ENCODE measurements at places on chromosomes 2 and 18.

DNA sequence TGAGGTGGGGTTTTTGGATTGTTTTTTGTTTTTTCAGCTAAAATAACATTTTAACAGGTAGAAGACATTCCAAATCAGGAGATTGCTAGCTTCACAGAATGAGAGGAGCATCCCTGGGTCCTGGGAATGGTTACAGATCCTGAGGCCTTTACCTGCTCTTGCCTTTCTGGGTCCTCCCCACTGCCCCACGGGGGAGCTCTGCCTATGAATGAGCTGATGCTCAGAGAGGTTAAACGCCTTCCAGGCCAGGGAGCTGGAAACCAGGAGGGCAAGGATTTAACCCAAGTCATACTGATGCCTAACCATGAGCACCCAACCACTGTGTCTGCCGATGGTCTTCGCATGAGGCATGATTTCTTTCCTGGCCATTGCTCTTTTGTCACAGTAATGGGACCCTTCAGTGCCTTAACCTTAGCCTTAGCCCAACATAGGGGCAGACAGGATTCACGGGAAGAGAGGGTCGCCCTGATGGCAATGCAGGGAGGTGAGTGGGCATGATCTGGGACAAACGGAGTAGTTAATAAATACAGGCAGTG lies 16.1 kb downstream of the MOCOS start:
- no peak for DNase-seq

GRCh38 chr2:11346023-11346482 lies 1.6 kb upstream of the ROCK2 start:
- no peak for DNase-seq

DNA sequence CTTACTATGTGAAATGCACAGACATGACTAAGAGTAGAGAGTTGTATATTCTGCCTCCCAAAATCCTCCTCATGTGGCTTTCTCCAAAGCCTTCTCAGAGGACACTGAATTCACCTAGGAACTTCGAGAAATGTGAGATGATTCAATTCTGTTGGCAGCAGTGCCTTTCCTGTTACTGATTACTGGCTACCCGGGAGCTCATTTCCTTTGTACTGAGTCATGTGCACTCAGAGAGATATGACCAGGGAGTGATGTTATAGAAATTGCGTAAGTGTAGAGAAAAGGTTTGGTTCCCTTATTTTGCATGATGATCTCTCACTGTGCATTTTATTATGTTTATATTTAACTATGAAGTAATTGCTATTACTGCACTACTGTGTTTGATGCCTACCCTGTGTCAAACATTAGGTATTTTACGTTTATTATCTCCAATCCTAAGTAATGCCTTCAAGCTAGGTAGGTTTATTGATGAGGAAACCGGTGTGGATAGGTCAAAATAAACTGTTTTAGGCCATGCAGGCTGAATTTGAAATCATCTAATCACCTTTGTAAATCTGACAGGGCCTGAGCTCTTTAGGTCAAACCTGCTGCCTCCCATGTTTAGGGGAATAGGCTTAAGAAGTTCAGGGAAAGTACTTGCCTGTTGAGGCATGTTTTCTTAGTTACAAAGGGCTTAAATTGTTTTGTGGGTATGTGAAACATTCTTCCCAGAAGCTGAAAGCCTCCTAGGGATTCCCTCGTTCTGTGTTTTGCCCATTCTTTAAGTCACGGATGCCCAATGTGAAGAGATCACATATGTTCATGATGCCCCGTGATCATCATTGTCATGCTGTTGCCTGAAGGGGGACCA lies 86.8 kb downstream of the FMNL2 start:
- peak; percentile 83 for DNase-seq

DNA sequence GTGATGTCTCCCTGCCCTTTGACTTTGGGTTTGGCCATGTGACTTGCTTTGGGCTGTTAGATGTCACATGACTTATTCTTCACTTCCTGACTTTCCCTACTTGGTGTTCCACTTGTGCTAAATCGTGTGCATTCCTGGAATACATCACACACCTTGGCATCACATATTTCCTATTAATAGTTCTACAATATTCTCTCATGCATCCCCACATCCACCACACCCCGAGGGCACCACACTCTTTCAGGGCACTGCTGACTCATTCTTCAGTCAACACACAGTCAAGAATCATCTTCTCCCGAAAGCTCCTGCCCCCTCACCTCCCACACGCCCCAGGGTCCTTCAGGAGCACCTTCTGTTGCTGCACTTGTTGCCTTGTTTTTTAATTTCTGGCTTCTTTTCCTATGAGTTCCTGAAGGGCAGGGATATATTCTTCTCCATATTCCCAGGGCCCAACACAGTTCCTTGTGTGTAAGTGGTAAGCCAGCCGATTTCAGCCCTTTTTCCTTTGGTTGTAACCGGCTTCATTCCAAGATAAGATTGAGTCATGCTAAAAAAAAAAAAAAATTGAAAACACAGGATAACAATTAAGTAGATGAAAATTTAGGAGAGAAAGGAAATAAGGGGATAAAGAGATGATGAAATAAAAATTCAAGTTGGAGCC lies 341.4 kb downstream of the SLC4A3 start:
- DNase-seq, result no peak

- DNase-seq, result no peak
Observed at GRCh38 chr2:72920318-72921087, 3.2 kb downstream of the EMX1 start.

- DNase-seq, result no peak
Observed at GRCh38 chr2:213085538-213085937, 65.9 kb downstream of the IKZF2 start.

DNA sequence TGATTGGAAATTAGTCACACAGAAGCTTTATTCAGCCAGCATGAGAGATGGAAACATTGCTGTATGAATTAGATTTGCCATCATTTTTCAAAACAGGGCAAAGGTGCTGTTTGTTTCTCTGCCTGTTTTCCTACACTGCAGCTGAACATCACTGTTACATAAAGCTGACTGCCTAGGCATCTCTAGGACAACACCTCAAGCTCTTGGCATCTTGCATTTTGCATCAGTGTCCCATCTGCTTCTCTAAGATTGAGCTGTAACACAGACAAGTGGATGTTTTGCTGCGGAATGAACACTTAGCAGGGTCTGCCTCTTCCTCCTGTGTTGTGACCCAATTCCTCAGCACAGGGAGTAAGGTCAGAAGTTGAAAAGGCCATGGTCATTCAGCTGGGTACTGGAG lies 4.9 kb downstream of the CCT7 start:
- no peak for DNase-seq

DNA sequence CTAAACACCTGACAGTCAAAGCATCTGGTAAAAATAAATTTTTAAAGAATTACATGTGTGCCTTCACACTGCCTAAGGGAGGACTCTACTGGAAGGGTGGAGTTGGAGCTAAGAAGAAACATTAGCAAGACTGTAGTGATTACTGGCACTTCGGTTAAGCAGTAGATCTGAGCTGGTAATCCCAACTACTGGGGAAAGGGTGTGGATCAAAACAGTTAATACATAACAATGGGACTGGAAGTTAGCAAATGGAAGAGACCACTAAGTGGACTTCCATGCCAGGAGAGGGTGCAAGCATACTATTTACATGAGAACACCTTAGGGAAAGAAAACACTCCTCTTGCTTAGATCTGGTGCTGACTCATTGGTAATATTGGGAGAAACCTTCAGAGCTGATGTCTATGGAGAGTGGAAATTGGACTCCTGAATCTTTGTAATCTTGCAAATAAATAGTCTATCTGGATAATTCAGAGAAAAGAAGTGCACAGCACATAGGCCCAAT lies 519.6 kb upstream of the LINC00305 start:
- no peak for DNase-seq

DNA sequence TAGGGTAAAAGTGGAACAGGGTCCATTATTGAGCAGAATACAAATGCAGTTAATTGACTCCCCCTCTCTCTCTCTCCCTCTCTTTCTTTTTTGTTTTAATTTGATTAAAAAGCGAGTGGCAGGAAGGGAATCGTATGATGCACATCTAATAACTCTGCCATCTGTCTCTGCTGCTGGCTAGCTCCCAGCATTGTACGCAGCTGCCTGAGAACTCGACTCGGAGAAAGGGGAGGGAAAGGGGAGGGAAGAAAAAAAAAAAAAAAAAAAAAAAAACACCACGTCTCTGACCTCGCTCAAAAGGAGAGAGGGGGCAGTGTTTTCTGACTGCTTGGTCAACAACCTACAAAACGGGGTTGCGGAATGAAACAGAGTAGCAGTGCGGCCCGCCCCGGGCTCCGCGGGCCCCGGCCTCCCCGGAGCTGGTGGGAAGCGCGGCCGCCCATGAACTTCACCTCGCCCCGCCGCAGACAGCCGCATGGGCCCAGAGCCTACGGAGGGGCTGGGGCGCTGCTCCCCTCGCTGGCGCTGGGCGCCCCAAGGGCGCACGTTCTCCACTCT lies 265.7 kb downstream of the TCF4 start:
- peak; percentile 52 for DNase-seq

DNA sequence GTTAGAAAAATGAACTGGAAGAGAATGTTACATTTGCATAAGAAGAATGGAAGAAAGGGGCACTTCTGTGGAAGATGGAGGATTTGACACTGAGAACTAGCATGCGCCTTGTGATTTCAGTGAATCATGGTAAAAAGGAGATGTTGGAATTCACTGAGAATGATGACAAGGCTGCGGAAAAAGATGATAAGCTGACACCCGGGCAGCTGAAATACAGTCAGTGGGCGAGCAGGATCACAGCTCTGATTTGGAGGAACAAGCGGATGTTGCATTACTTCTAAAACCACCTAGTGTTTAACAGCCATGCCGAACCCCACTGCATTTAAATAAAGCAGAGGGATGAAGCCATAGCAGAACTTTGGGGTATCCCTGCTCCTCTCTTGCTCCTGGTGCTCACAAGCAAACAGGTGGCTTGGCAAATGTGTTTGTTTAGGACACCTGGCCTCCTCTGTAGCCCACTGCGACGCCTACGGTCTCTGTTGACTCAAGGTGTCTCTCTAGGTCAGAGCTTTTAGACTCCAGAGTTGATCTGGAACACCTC lies 134.9 kb downstream of the NDUFA10 start:
- no peak for DNase-seq

DNA sequence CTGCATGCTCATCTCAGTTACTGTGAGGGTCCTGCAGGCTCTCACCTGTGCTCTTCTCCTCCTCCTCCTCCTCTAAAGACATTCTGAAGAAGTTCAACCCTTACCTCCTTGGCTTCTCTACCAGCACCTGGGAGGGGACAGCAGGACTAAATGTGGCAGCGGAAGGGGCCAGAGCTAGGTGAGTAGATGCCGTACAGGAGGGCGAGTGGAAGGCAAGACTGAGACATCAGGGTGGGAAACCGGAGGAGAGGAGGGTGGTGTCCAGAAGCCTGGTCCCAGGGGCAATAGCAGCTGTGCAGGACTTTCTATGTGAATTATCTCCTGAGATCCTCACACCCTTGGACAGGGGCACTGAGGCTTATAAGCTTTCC lies 124.9 kb downstream of the PLB1 start:
- DNase-seq, result no peak

- DNase-seq, result no peak
Observed at GRCh38 chr2:45882707-45883602, 231.5 kb downstream of the PRKCE start.

DNA sequence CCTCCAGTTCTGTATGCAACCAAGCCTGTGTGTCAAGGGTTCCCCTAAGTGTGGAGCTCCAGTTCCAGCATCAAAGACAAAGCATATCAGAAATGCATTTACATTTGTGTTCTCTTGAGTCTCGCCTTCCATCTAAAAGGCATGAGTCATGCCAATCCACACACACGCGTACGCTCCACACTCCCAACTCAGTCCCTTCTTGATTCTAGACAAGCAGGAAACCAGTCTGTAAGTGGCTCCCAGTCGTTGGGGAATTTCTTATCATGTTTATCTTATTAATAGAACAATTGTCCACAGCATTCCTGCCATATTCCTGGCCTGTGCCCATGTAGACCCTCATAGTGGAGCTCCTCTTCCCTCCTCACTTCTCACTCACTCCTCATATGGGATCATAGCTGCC lies 86.4 kb upstream of the SLC35G4 start:
- no peak for DNase-seq

- no peak for DNase-seq
Observed at GRCh38 chr2:37918742-37919186, 6.3 kb upstream of the RMDN2 start.

DNA sequence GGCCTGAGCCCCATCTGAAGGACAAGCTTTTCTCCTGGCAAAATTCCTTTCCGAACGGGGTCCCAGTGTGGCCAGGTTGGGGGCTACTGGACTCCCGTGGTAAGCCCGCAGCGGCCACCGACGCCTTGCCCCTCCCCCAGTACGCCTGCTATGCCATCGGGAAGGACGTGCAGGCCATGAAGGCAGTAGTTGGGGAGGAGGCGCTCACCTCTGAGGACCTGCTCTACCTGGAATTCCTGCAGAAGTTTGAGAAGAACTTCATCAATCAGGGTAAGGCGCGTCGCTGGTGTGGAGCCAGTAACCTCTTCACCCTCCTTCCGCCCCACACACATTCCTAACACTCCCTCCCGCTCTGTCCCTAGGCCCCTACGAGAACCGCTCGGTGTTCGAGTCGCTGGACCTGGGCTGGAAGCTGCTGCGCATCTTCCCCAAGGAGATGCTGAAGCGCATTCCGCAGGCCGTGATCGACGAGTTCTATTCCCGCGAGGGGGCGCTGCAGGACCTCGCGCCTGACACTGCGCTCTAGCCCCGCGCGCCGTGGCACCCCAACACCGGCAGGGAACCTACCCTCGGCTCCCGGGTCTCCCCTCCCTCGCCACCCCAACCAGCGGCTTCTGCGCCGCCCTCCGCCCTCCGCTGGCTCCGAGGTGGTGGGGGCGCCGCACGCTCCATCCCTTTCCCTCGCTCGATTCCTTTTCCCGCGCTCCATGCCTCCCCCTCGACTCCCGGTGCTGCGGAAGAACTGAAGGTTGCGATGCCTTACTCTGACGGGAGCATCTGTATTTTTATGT lies 13.6 kb upstream of the ANKRD53 start:
- peak; percentile 73 for DNase-seq

GRCh38 chr2:189782221-189782671 lies 1.9 kb downstream of the ORMDL1 start:
- peak; percentile 7 for DNase-seq

- DNase-seq, result no peak
Observed at GRCh38 chr2:60739156-60739555, 16.9 kb upstream of the PAPOLG start.

GRCh38 chr2:74834792-74835755 lies 1.1 kb downstream of the HK2 start:
- DNase-seq, result peak; percentile 84

GRCh38 chr2:213107728-213108127 lies 43.7 kb downstream of the IKZF2 start:
- DNase-seq, result no peak

- DNase-seq, result no peak
Observed at GRCh38 chr2:127193164-127193966, 26.7 kb downstream of the CYP27C1 start.

- DNase-seq, result no peak
Observed at GRCh38 chr18:9913151-9913525, 678 bp upstream of the VAPA start.

DNA sequence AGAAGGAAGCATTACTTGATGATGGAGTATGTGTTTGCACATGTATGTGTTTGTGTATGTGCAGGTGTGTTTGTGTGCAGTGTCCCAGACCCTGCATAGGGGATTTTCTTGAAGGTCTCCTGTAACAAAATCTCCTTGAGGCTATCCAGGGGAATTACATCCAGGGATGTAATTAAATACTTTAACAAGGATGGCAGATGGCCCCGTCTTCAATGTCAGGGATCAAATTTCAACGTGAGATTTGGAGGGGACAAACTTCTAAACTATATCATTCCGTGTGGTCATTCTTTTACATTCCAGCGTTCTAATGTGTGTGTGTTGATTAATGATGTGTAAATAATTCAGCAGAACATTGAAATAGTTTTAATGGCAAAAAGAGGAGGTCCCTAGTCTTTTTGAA lies 3.3 kb downstream of the UGT1A9 start:
- no peak for DNase-seq

Measured in KBM-7 (cell line).